ENCODE measurements at places on chromosomes 6 and 20. TPM values are rescaled to one million over a fixed set of nuclear protein-coding genes. Genes with fewer than 3 reads are reported as not detected.

- no peak for DNase-seq
Observed at GRCh38 chr6:47256361-47256760, 53.3 kb downstream of the TNFRSF21 start.

The SEL1L2 gene
- not detected for polyA plus RNA-seq

DNA sequence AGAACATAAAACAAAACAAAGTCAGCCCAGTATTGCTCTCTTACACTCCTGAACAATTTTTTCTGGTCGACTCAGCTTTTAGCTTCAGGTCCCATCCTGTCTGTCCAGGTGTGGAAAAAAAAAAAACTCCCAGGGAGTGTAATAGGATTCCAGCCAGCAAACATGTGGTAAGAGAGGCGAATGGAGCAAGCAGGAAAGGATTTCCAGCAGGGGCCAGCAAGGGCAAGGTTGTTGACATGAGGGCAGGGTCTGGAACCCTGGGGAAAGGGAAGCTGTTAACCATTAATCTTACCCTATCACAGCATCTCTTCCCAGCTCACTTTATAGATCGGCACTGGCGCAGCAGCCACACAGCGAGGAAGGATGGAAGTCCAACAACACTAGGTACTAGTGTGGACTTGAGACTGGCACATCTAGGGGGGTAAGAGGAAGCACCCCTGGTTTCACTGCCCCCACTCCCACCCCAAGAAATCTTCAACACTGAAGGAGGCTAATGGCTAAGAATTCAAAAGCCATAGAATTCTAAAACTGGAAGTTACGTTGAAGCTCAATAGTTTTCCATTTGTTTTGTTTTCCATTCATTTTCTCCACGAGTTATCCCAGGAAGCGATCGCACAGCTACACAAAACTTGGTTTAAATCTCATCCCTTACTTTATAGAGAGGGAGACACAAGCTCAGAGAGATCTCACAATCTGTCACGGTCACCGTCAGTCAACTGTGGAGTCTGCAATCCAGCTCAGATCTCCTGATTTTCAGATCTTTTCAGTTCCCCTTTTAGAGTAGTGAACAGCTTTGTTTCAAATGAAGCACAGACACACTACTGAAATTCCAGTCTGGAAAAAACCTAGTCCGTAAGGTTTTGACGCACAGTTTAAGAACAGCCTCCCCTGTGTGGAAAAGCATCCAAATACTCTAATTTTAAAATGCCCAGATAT, 53.3 kb downstream of the SLC22A23 start:
- DNase-seq, result peak; percentile 81

DNA sequence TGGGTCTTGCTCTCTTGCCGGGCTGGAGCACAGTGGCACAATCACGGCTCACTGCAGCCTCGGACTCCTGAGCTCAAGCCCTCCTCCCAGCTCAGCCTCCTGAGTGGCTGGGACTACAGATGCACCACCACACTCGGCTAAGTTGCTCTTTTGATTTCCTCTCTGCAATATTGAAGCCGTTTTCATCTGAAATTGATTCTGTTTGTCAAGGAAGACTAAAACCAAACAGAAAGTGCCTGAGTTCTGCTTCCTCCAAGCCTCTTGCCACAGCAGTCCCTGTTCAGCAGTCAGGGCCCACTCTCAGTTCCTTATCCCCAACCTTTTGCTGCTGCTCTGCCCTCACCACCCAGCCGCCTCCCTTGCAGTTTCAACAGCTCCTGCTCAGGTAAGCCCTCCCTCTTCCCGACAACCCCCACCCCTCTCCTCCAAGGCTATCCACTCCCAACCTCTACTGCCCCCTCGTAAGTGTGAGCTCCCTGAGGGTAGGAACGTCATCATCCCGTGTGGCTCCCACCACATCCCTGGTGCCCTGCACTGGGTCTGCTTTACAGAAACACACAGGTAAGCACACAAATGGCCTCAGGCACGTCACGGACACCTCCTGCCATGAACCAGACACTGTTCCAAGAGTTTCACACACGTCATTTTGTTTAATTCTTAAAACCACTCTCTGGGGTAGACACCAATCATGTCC, 70.7 kb upstream of the TAB2 start:
- no peak for DNase-seq

DNA sequence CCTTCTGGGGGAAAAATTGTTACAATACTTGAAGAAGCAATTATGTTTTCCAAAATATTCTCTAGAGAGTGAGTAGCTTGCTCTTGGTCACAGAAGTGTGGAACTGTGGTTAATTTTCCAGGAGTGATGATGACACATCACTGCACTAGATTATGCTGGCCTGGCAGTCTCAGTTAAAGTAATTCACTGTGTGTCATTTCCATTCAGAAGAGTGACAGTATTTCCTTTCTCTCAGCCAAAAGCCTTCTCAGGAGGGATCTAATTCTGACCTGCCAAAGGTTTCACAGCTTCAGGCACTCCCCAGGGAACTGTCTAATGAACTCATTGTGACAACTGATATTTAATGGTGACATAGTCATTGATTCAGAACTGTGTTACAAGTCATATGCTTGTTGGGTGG, 517.5 kb downstream of the TBC1D32 start:
- DNase-seq, result no peak

DNA sequence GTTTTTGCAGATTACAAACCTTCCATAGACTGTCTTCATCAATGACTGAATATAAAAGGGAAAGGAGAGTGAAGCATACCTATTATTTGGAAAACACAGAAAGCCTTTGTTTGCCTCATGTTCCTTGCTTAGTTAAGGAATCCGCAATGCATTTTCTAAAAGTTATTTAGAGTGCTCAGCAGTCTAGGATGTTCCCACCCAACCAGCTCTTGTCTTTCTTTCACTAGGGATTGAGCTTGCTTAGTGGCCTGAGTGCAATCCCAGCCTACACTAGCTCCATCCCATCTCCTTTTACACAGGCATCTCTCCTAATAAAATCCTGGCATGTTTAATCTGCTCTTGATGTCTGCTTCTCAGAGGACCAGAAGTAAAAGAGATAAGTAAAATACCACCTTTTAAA, 850.5 kb upstream of the GJE1 start:
- no peak for DNase-seq

GRCh38 chr20:58023781-58024180, 204.7 kb downstream of the ANKRD60 start:
- no peak for DNase-seq

GRCh38 chr6:43911354-43912115, 141.5 kb downstream of the VEGFA start:
- DNase-seq, result no peak

DNA sequence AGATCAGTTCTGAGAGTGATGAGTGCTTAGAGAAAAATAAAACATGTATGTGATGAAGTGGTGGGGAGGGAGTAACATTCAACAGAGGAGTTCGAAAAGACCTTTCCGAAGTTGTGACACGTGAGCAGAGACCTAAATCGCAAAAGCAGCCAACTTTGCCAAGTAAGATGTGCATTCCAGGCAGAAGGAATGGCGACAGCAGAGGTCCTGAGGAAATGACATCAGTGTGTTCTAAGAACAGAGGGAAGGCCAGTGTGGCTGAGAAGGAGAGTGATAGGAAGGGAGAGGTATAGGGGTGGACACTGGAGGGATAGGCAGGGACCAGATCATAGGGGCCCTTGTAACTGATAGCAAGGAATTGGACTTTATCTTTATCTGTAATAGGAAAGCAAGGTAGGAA, 51.3 kb downstream of the ADAT2 start:
- no peak for DNase-seq

DNA sequence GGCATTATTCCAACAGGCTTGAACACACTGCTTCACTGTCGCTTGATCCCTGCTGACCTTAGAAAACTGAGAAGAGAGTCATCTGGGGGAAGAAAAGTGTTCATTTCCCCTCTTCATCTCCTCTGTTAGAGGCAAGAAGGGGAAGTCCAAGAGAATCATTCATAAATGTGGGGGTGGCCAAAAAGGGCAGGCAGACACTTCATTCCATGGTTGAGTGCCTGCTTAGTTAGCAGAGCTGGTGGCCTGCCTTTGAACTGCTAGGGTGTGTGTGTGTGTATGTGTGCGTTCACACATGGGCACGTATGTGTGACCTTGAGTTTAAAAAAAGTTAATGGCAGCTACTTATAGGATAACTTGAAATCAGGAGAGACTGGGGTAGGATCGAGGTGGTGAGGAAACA, 39.4 kb upstream of the RFPL4B start:
- no peak for DNase-seq

- no peak for DNase-seq
Observed at GRCh38 chr20:63978319-63979228, 868 bp downstream of the SAMD10 start.

DNA sequence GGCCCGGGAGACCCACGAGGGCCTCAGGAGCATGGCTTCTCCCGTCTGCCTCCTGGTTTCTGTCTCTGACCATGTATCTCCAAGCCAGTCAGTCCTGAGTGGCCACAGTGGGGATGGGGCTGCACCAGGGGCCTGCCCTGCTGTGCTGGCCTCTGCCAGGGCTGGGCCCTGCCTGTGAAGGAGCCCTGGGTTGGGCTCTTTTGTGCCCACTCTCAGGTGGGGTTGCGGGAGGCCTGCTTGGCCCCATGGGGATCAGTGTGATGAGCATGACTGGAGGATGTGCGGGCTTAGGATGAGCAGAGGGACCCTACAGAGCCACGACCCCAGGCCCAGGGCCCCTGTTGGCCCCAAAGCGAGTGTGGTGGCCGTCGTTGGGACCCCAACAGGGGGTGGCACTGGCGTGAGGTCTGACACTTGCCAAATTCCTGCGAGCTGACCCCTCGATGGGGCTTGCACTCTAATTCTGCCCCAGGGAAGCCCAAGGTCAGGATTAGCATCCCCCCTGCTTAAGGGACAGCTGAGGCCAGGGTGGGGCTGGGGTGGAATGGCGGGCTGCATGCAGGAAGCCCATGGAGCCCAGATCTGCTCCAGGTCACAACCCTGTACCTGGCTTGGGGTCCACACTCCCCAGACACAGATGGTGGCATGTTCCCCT, 90.0 kb upstream of the BHLHE23 start:
- no peak for DNase-seq

- DNase-seq, result no peak
Observed at GRCh38 chr20:62359491-62360121, 7.5 kb downstream of the LAMA5 start.

The CCR6 gene
- polyA plus RNA-seq, result not detected

The TPX2 gene
- 106 TPM for polyA plus RNA-seq

The TPBG gene
- 33.2 TPM for polyA plus RNA-seq

GRCh38 chr6:156430386-156430785, 346.8 kb upstream of the ARID1B start:
- no peak for DNase-seq

GRCh38 chr20:45621593-45621992, 7.9 kb upstream of the WFDC10A start:
- DNase-seq, result no peak

DNA sequence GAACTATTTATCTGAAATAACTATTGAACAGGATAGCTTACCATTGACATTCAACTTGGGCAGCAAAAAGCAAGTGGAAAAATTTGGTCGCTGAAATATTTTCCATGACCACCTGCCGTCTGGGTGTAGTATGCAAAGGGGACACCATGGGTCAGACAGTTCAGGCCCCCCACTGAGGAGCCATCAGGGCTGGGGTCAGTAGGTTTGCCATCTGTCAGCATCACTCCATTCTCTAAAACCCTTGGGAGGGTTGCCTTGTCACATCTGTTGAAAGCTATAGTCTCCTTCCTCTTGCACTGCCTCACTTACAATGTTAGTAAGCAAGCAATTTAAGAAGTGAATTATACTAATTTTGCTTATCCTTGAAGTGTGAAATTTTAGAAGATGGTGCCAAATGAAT, 44.9 kb downstream of the NRN1 start:
- DNase-seq, result no peak

- DNase-seq, result no peak
Observed at GRCh38 chr6:5287966-5288297, 26.6 kb downstream of the FARS2 start.

DNA sequence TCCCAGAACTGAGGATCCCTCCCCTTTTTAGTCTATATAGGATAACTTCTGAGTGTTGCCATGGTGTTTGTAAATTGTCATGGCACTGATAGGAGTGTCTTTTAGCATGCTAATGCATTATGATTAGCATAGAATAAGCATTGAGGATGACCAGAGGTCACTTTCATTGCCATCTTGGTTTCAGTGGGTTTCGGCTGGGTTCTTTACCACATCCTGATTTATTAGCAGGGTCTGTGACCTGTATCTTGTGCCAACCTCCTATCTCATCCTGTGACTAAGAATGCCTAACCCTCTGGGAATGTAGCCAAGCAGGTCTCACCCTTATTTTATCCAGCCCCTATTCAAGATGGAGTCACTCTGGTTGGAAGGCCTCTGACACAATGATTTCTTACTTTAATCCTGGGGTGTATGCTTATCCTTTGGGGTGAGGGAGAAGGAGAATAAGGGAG, 19.6 kb downstream of the WFDC2 start:
- DNase-seq, result no peak

The PAX1 gene
- polyA plus RNA-seq, result not detected

DNA sequence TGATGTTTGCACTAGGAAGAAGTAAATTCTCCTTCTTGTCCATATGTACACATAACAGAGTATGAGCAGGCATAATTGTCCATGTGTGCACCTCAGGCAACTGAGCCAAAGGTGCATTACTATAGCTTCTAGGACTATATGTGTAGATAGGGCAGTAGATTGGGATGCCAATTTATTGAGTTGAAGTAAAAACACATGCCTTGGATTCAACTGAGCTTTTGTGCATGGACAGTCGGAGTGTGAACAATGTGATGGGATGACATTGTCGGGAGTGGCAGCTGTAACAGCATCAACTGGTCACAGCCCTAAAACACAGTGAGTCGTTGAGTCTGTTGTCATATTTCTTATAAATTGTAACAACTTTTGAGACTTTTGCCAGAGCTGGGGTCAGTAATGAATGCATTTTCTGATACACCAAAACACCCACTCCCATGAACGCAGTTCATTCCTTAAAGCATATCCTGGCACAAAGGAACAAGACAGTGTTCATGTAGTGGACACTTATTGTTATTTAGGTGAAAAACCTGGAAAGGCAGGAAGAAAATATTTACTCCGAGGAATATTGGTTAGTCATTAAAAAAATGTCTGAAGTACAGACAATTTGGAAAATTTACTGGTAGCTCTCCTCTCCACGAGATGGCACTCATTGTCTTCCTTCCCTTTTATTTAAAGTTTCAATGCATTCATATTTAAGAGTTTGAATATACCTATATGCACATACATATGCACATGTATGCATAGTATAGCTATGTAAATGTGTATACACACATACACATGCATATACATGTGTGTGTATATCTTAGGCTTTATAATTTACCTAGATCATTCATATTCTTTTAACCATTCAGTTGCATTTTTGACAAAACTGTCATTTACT, 302.0 kb upstream of the STXBP5 start:
- no peak for DNase-seq

The LRRN4 gene
- polyA plus RNA-seq, result 0.04 TPM

- DNase-seq, result no peak
Observed at GRCh38 chr6:38136547-38136946, 317.0 kb downstream of the ZFAND3 start.

The LGSN gene
- 8.1 TPM for polyA plus RNA-seq

- DNase-seq, result no peak
Observed at GRCh38 chr20:24766143-24766527, 182.9 kb upstream of the CST7 start.

GRCh38 chr6:70547313-70547712, 19.4 kb upstream of the SDHAF4 start:
- no peak for DNase-seq
